ENCODE measurements at places on chromosomes 16 and 17.
A peak's percentile ranks its signal among the peaks of the same experiment; 100 is the strongest.

DNA sequence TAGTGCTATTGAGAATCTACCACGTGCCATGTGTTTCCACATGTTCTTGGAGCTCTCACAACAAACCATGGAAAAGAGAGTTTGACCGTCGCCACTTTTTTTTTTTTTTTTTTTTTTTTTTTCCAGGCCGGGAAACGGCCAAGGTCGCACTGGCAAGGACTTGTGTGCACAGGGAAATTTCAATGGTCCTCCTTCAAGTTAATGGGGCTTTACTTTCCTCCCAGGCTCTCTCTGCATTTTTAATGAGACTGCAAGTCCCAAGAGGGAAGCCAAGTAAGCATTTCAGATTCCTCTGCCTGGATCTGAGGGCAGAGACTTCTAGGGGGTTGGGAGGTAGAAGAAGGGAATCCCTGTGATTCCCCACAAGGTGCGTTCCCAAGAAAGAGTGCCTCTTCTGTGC, 94.7 kb upstream of the MPHOSPH6 start:
- DNase-seq: peak; percentile 40

- DNase-seq: no peak
These were observed 76.9 kb downstream of the ARHGAP44 start for GRCh38 chr17:12866244-12866643.

GRCh38 chr17:30821871-30822723, 2.4 kb downstream of the CRLF3 start:
- no peak for DNase-seq

DNA sequence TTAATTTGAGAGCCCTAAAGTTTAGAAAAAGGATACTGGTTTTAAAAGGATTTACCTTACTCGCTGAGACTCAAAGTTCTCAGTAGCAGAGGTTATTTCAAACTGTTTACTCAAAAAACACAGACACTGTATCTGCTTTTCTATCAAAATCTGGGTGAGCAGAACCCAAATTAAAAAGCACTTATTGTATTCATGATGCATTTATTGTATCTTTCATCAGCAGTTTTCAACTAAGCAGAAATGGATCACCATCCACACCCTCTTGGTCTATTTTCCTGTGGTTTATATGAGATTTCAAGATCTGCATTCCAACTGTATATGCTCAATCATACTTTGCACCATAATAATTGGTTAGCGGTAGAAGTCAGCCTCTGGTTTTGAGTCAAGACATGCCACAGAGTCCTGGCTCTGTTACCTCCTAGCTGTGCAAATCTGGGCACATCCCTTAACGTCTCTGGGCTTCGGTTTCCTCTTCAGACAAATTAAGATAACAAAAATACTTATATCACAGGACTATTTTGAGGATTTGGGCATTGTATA, 109.5 kb downstream of the ASIC2 start:
- no peak for DNase-seq

All from NCI-H526 treated with DMSO at 0.1 percent for 48 hours (cell line).